ENCODE measurements at places on chromosomes 1 and 21.

DNA sequence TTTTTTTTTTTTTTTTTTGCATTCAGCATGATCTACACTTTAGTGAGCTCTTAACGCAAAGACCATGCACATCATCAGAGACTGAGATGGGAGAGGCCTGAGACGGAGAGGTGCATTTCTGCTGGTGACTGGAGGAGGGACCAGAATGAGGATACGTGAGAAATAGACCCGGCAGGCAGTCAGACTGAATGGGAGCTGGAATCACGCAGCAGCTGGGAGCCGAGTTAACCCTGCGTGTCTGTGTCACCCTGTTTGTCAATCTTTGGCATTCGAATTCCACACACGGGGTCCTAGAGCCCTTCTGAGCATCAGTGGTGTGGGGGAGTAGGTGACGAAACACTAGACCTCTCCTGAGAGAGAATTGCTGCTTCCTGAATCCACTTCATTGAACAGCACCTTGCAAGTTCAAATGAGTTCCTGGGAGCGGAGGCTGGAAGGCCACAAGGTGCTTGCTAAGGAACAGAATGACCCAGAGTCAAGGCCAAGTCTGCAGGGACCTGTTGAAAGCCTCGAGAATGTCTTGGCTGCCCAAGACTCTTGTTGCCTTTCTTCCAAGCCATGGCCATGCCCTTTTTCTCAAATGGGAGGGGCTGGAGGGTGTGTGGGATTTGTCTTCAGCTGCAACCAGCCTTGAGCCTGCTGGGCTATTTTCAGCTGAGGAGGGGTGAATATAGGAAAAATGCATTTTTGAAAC is 123.3 kb downstream of the CNIH3 start:
- no peak for DNase-seq

GRCh38 chr1:170731566-170732251 is 67.8 kb downstream of the PRRX1 start:
- DNase-seq: no peak

DNA sequence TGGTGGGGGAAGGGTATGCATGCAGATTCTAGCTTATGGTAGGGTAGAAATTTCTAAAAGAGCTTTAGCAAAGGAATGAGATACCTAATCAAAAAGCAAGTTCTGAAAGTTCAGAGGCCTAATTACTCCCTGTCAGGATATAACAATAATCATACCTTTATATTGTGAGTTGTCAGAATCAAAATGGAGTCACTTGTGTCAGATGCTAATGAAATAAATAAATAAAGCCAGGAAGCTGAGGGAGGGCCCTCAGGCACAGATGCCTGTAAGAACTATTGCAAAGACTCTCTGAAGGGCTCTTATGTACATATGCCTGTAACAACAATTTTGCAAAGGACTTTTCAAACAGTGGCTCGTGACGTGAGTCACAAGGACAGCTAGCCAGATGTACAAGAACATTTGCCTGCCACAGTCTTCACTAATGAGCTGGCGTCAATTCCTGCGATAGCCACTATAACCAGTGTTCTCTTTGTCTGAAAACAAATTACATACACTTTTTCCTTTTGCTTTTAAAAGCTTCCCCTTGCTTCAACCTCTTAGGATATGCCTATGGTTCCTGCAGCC is 27.4 kb upstream of the DNASE2B start:
- no peak for DNase-seq

- DNase-seq: no peak
Observed at GRCh38 chr1:206828765-206829164, 36.7 kb upstream of the IL20 start.

DNA sequence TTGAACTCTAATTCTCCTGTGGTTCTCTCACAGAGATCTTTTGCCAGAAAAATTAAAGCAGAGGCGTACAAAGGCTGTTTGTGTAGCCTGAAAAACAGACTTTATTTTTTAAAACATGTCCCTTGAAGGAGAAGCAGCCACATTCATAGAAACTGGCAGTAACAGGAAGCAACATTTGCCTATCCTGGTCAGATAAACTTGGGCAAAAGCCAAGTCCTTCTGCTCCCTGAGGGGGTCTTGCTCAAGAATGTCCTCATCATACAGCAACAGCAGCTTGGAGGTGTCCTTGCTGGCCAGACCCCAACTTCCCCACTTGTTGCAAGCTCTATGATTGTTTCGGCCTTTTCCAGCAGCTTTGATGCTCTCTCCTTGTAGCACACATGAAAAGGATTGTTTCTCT is 36.3 kb downstream of the MSTO1 start:
- no peak for DNase-seq

DNA sequence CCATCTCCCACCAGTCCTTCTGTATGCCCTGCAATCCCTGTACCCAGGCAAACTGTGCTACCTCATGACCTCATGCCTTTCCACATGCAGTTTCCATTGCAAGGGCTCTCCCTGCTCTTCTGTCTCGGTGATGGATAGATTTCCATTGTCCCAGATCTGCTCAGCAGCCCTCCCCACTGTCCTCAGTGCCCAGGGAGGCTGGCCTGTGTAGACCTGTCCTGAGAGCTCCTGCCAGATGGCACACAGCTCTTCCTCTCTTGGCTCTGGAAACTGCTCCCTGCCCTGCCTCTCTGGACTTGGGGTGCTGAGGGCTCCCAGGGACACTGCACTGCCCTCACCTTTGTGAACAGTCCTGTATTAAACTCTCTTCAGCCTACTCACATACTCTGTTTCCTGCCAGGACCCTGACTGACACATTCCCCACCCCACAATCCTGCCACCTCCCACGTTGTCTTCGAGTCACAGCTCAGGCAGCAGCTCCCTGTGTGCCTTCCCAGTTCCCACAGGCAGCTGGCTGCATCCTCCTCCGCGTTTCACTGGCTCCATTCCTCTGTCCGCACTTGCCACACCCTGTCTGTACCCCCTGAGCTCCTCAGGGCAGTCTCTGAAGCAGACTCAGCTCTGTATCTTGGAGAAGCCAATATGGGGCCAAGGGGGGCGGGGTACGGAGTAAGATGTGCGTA is 57.0 kb downstream of the SPATA46 start:
- no peak for DNase-seq
